ENCODE measurements at places on chromosomes 6 and 20.

- DNase-seq: no peak
These were observed 3.4 kb upstream of the NOL7 start for GRCh38 chr6:13611715-13612114.

DNA sequence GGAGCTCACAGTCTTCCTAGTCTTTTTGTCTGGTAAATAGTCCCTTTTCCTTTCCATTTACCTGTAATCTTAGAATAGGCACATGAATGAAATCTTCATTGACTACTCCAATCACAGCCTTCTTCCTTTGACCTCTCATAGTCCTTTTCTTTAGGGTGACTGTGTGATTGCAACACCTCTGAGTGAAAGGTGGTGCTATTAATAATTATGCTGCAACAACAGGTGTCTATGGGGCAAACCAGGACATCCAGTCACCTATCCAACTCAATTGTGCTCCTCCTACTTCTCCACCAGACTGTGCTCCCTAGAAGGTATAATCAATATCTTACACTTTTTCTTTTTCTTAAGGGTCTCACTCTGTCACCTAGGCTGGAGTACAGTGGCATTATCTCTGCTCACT, 29.4 kb downstream of the RIPOR2 start:
- no peak for DNase-seq

DNA sequence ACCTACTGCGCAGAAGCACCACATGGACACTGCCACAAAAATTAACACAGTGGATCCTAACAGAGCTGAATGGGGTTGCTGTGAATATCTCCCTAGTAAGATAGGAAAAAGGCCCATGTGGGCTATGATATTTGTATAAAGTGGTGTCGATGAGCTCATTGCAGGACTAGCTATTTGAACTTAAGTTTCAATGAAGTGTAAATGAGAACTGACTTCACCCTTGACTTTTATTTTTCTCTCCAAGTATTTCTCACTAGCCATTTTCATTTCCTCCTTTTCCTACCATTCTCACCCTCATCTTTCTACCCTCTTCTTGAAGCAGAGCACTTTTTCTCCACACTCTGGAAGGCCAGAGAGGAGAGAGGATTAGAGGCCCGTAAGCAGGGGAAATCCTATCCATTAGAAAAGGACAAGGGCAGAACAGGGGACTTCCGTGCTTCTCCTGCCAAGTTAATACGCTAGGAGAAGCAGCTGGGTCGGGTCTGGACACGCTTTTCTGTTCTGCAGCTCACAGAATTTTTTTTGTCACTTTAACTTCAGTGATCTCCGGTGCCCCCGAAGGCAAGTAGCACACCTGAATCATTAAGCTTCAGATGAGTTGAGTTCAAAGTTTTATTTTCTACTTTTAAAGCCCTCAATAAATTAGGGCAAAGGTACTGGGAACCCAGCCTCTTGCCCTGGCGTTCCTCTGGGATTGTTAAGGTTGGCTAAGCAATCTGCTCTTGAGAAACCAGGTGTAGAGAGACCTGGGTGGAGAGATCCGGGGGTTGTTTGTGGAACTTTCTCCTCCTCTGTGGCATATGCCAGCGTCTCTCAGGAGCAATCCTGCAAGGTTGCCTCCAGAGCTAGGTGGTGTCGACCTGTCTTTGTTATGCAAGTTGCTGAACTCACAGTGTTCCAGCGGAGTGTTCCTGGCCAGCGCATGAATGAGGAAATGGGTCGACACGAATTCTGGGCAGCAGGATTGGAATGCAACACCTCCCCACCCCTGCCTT, 56.2 kb upstream of the ARID1B start:
- no peak for DNase-seq

GRCh38 chr20:32191873-32192272, 15.7 kb downstream of the PLAGL2 start:
- no peak for DNase-seq

DNA sequence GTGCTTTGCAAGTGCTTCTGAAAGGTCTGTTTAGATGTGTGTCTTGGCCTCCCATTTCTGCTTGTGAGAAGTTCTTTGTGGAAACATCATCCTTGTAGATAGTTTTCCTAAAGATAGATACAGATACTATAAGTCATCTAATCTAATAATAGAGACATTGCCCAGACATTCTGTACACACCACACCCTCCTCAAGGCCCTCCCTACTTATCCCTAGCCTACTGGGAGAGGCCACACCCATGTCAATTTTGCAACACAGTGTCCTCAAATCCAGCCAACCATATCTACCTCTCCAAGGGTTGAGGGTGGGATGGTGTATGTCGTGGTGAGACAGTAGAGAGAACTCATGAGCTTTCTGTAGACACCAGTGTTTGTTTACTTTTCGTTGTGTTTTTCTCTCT, 6.2 kb downstream of the KDM1B start:
- no peak for DNase-seq

GRCh38 chr6:101730954-101731353, 337.4 kb downstream of the GRIK2 start:
- DNase-seq: no peak

DNA sequence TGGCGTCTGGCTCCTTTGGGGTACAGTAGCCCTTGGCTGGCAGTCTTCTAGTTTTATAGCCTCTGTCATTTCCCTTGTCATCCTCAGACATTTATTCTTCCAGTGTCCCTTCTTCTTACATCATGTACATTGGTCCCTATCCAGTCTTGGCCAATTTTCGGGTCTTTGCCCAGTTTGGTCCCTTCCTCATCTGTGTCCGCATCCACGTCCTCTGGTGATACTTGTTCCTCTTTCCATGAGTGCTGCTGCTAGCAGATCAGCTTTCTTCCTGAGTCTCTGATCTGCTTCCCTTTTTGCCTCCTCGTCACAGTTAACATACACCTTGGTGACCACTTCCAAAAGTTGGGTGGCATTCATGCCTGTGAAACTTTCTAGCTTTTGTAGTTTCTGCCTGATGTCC, 86.2 kb upstream of the GPR6 start:
- DNase-seq: no peak

DNA sequence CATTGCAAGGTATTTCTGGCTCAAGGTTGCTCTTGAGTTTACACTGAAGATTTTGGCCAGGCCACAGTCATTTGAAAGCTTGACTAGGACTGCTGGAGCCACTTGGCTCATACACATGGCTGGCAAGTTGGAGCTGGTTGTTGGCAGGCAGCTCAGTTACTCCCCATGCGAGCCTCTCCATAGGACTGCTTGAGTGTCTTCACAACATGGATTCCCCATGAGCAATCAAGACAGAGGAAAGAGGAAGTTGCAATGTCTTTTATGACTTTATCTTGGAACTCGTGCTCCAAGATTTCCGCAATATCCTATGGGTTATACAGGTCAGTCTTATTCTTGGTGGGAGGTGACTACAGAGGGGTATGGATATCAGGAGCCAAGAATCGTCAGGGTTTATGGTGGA, 1.4 kb upstream of the MANBAL start:
- no peak for DNase-seq

DNA sequence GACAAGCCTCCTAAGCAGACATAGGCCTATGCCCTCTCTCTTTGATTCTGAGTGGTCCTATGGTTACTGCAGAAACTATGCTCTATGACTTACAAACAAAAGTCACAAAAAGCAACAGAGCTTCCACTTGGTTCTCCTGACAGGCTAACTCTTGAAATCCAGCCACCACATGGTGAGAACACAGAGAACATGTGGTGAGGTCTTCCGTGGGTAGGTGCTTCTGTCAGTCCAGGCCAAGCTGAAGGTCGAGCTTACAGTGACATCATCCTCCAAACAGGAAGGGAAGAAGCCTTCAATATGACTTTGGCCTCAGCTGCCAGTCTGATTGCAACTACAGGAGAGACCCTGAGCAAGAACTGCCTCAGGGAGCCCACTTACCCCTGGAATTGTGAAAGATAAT, 265.5 kb downstream of the TBX18 start:
- DNase-seq: no peak

DNA sequence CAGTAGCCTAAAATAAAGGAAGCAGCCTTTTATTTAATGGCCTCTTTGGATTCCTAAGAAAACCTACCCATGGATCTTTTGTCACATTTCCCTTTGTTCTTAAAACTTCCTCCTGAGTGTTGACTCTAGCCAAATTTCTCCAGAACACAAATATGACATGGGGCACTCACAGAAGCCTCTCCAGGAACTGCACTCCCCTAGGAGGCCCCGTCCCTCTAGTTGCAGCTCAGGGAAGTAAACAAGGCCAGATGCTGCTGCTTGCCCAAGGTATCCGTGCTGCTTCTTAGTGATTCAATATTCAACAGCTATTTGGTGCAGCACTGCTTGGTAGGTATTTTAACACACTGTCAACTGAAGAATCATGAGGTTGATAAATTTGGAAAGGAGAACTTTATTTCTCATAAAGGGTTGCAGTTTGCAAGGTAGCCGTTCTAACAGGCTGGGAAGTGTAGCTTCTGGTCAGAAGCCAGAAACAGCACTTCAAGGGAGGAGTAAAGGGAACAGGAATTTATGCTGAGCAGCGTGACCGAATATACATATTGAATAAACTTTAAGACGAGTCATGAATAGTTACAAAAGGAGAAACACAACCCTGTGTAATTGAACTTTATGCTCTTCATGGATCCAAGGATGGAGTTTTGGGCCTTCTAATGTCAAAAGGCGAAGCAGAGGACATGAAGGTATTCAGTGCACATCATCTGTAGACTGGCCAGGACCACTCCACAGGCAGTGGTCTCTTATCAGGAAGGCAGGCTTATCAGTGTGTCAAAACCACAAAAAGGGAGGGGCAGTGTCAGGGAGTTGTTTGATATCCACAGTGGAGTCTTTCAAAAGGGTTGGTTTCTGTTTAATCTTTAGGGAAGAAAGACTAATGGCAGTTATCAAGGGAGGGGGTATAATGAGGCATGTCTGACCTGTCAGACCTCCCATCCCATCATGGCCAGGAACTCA, 63.3 kb downstream of the CD24 start:
- no peak for DNase-seq

- DNase-seq: no peak
These were observed 140.4 kb upstream of the SUPT3H start for GRCh38 chr6:45518013-45518720.

DNA sequence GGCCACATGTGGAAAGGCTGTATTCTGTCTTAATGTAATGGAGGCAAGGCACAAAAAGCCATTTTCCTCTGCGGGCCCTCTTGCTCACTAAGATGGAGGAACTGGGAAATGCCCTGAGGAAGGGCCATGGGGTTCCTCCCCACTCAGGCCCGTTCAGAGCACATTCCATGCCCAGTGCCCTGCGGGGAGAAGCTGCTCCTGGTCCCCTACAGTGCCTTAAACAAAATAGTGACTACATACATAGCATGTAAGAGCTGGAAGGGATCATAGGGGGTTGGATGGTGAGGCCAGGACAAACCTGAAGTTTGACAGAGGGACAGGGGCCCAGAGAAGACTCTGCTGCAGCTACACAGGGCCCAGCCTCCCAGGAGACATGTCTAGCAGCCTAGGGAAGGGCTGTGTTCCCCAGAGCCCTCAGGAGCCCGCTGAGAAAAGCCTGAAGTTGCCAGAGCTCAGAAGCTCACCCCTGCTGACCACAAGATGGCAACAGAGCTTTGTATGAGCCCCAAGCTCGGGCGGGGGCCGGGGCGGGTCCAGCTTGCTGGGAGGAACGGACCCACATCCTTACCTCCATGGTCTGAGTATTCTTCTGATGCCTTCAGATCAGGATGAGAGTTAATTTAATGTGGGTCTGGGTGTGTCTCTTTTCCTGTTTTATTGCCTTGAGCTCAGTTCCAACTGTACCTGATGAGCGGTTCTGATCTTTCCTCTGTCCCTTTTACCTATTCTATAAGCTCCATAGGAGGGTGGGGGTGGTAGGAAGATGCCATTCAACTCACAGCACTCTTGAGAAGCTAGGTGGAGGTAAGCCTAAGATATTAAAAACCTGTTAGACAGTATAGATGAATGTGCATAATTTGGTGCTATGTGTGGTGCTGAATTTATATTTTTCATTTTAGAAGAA, 242.9 kb downstream of the CDC5L start:
- no peak for DNase-seq

- DNase-seq: no peak
These were observed 131.7 kb upstream of the MAP3K4 start for GRCh38 chr6:160859822-160860221.

GRCh38 chr6:41536795-41537758, 9.1 kb upstream of the FOXP4 start:
- DNase-seq: no peak

GRCh38 chr6:32332433-32332832, 39.3 kb downstream of the TSBP1 start:
- no peak for DNase-seq

GRCh38 chr6:56984361-56984760, 29.5 kb downstream of the BEND6 start:
- no peak for DNase-seq

- DNase-seq: no peak
These were observed 20.9 kb downstream of the FARS2 start for GRCh38 chr6:5282191-5282623.

GRCh38 chr6:51077821-51078518, 259.3 kb downstream of the TFAP2B start:
- no peak for DNase-seq

GRCh38 chr6:55827818-55828522, 47.4 kb downstream of the BMP5 start:
- no peak for DNase-seq

DNA sequence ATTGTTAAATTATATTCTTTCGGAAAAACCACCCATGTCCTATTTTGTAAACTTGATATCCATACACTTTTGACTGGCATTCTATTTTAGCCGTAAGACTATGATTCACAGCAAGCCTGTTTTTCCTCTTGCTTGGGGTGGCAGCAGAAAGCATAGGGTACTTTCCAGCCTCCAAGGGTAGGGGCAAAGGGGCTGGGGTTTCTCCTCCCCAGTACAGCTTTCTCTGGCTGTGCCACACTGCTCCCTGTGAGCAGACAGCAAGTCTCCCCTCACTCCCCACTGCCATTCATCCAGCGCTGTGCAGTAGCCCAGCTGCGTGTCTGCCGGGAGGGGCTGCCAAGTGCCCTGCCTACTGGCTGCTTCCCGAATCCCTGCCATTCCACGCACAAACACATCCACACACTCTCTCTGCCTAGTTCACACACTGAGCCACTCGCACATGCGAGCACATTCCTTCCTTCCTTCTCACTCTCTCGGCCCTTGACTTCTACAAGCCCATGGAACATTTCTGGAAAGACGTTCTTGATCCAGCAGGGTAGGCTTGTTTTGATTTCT, 2.1 kb upstream of the ESR1 start:
- no peak for DNase-seq

DNA sequence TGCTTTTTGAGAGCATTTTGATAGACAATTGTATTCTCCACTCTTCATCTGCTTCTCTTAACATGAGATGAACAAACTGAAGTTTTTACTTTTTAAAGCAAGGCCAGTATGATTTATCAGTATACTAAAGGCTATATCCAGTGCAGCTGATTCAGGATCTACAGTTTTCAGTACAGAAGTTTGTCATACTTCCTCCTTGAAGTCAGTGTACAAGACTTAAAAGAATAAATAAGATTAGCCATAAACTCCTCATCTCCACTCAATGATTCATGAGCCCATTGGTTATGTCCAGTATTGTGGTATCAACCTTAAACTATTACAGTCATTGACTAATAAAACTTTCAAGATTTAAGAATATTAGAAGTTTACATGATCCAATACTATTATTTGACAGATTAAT, 374.8 kb upstream of the EPHA7 start:
- DNase-seq: no peak
